Daoy (cell line): ENCODE measurements at places on chromosomes 2 and 18.

- DNase-seq: no peak
Measured at GRCh38 chr2:220365023-220365422, 737.6 kb downstream of the SLC4A3 start.

GRCh38 chr2:579351-579886, 97.8 kb downstream of the TMEM18 start:
- DNase-seq: no peak

- no peak for DNase-seq
Measured at GRCh38 chr2:168889635-168890005, 610 bp downstream of the SPC25 start.

DNA sequence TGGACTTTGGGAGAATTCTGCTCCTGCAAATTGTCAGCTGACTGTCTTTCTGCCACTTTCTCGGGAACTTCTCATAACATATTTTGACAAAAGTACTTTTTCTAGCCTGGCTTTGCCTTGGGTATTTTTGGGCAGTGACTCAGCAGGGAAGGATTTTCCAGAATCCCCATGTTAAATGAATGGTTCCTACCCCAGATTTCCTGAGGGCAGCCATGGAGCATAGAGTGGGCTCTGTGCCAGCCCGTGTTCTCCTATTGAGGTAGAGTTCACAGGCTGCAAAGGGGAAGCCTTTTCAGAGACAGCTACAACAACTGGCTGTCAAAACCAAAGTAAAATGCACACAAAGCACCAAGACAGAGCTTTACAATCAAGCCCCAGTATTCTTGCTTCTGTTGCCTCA, 59.8 kb downstream of the BMP10 start:
- peak; percentile 48 for DNase-seq

DNA sequence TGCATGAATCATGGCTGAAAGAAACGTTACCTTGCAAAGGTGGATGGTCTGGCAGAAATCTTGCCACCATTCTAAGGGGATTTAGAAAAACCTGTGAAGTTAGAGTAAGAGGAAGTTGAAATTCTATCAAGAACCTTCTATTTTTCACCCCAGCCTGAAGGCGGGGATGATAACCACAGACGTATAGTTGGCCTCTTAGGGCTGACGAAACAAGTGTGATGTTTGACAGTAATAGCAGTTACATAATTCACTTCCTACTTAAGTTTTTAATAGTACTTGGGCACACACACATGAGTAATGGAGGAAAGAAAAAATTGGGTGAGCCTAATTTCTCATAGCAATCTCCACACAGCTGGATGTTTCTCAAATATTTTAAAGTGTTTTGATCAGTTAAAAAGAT, 336.6 kb upstream of the SALL3 start:
- no peak for DNase-seq

DNA sequence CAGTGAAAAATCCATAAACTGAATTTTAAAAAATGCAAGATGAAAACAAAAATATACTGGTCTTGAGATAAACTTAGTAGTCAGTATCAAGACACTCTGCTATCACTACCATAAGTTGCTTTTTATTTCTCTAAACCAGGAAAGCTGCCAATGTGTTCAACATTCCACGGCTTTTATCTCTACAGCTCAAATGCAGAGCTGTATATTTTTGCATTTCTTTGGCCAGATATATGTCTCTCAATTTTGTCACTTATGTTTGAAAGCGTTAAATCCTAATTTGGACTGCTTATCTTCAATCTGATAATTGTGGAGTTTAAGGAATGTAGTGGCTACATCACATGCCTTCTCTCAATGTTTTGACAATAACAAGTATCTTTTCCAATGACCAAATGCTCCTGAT, 609.5 kb downstream of the EPHA4 start:
- no peak for DNase-seq
